ENCODE measurements at places on chromosomes 1 and 21.
A peak's percentile ranks its signal among the peaks of the same experiment; 100 is the strongest.

GRCh38 chr1:55696181-55696754, 481.1 kb upstream of the USP24 start:
- DNase-seq = peak; percentile 78

GRCh38 chr1:58209575-58209974, 337.0 kb downstream of the OMA1 start:
- no peak for DNase-seq

DNA sequence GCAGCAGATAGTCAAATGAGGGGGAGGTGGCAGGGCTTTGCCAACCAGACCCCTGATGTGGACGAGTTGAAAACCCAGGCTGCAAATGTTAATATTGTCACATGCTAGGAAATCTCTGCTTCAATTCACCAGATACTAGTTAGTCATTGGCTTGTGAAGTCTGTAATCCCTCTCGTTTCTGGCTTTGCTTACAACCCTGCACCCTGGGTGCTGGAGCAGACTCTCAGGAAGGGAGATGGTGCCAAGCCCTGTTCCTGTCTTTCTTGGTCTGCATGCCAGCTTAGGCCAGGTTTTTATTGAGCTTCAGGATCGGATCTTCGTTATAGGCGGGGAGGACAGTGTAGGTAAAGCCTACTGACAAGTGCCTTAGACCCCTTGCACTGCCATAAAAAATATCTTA, 53.3 kb downstream of the MDM4 start:
- no peak for DNase-seq

GRCh38 chr1:64983110-64983509, 16.8 kb upstream of the JAK1 start:
- DNase-seq = no peak

- no peak for DNase-seq
Observed at GRCh38 chr1:245036102-245036501, 118.7 kb upstream of the KIF26B start.

All from coronary artery (tissue), 2 donors.